ENCODE measurements at places on chromosomes 16 and 17.

GRCh38 chr16:49464877-49465504, 91.4 kb downstream of the C16orf78 start:
- DNase-seq, result no peak

DNA sequence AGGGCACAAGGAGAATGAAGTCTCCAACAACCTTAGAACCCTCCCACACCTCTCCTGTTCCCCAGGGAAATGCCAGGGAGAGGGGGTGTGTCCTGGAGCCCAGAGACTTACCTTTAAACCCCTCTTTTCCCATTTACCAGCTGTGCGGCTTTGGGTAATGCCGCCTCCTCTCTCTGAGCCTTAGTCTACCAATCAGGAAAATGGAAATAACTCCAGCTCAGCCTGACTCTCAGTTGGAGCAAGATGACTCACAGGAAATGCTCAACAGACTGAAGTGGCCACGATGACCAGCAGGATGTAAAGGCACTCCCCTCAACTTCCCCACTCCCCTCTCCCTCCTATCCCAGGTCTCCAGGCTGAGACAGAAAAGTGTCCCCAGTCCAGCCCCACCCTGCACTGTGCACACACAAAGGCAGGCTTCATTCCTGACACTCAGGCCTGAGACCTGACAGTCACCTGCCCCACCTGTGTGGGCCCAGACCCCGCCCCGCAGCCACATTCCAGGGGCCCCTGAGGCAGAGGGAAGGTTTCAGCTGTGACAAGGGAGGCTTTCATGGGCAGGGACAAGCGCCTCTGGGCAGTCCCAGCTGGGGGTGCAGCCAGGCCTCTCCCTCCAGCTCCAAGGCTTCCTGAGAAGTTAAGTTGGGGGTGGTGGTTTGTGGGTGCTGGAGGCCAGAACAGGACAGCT, 3.0 kb upstream of the KRT15 start:
- no peak for DNase-seq

DNA sequence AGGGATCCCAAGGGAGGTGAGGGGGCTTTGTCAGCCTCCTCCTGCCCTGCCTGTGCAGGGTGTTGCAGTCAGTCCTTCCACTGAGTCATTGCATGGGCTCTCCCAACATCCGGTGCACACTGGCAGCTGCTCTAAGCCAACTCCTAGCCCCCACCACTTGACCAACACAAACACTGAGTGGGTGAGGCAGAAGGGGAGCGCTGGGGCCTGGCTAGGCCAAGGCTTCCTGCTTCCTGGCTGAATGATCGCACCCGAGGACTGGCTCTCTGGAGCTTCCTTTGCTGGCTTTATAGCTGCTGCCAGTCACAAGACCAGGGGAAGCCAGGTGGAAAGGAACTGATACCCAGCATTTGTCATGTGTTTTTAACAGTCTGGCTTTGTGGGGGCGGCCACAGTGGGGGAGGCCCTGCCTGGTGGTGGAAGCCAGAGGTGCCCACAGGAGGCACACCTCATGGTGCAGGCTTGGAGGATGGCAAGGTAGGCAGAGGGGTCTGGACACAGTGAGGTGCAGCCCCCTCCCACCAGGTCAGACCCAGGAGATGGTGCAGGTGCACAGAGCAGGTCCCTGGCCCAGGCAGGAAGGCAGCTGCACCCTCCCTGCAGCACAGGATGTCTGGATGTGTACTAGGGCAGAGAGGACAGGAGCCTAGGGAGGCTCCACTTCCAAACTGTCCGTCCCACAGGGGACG, 6.8 kb downstream of the MPG start:
- no peak for DNase-seq

DNA sequence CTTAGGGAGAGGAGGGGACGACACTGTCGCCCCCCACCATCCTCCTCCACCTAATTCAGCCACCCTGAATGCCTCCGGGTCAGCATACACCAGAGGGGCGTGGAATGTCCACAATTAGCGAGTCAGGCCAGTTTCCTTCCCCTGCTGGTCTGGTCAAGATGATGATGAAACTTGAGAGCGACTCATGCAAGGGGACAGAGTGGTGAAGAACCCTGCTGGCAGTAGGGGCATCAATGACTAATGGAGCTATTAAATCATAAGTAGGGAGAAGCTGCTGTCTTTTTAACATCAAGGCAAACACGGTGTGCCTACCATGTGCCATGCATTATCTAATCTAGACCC, 7.2 kb downstream of the SPACA3 start:
- no peak for DNase-seq

DNA sequence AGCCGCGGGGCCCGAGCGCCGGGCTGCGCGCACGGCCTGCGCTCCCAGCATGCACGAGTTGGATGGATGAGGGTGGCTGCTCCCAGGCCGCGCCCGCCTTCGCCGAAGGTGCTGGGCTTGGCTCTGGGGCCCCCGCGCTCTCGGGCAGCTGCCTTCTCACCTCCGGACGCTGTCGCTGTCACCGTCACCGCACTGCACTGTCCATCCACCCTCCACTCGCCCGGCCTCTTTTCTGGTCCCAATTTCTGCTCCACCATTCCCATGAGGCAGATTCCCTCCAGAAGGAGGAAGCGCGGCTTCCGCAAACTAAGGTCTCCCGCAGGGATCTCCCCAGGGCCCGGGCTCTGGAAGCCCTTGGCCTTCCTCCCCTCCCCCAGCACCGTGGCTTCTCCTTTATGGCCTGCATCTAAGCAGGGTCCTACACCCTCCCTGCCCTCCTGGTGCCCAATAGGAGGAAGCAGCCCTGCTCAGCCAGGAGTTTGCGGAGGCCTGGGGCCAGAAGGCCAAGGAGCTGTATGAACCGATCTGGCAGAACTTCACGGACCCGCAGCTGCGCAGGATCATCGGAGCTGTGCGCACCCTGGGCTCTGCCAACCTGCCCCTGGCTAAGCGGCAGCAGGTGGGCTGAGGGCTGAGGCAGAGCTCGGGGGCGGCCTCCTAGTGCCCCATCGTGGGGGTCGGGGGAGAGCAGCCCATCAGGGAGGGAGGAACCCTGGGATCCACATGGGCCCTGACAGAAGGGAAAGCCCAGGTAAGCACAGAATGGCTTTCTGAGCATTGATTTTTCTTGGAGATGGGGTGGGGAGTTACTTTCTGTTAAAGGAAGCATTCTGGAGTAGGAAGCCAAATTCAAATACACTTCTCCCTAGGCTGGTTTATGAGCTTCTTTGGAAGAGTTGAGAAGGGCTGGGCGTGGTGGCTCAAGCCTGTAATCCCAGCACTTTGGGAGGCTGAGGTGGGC, 899 bp downstream of the ACE start:
- DNase-seq, result no peak

GRCh38 chr17:31061678-31062077, 33.1 kb upstream of the NF1 start:
- no peak for DNase-seq

- no peak for DNase-seq
These were observed 115.4 kb upstream of the CACNG3 start for GRCh38 chr16:24140730-24141129.

Measured in D721Med (cell line).